ENCODE measurements at places on chromosomes 4 and X. TPM values are rescaled to one million over a fixed set of nuclear protein-coding genes. Genes with fewer than 3 reads are reported as not detected.

The PPP1R2C gene
- total RNA-seq: not detected

The PPEF2 gene
- total RNA-seq: not detected

The CPLX1 gene
- not detected for total RNA-seq

The SCOC gene
- total RNA-seq: 143 TPM

The GIMD1 gene
- not detected for total RNA-seq

The ANXA5 gene
- total RNA-seq: 1,022 TPM

The DGAT2L6 gene
- not detected for total RNA-seq

The PCSK1N gene
- total RNA-seq: 3.2 TPM

The PRSS12 gene
- total RNA-seq: 9.7 TPM

The MAGEC2 gene
- total RNA-seq: not detected

The CTAG2 gene
- not detected for total RNA-seq

The RAB9B gene
- 1.7 TPM for total RNA-seq

The SLC25A43 gene
- total RNA-seq: 31.5 TPM

The HSFX2 gene
- not detected for total RNA-seq

The ARSD gene
- 14.7 TPM for total RNA-seq

The C1QTNF7 gene
- total RNA-seq: not detected

The ABCB7 gene
- 27.6 TPM for total RNA-seq

The GRSF1 gene
- 100 TPM for total RNA-seq

The TEX11 gene
- 41.4 TPM for total RNA-seq

The ADH6 gene
- not detected for total RNA-seq

The KIF4A gene
- total RNA-seq: 66.2 TPM

The CD38 gene
- total RNA-seq: 0.05 TPM

The TSPAN7 gene
- 0.08 TPM for total RNA-seq

The FREM3 gene
- total RNA-seq: not detected

The MAGEC3 gene
- not detected for total RNA-seq

The NR0B1 gene
- total RNA-seq: 12.5 TPM

The BLTP1 gene
- 35.6 TPM for total RNA-seq

The EXOC1L gene
- total RNA-seq: not detected

The PF4V1 gene
- not detected for total RNA-seq

The GPR119 gene
- total RNA-seq: not detected

The ARX gene
- total RNA-seq: not detected

The CYTL1 gene
- total RNA-seq: 0.76 TPM

The NAP1L2 gene
- 0.06 TPM for total RNA-seq

The MFAP3L gene
- total RNA-seq: not detected

The TMEM47 gene
- 46.1 TPM for total RNA-seq

The CENPVL3 gene
- total RNA-seq: not detected

The SYP gene
- 0.53 TPM for total RNA-seq

The CASP3 gene
- total RNA-seq: 46.5 TPM

The ZFYVE28 gene
- not detected for total RNA-seq

The ETDA gene
- not detected for total RNA-seq

The MAPK10 gene
- total RNA-seq: 18.6 TPM

All from SJSA1 (cell line).